Left ventricle myocardium superior (tissue), 1 donor: ENCODE measurements at places on chromosomes 3 and 15. TPM values are rescaled to one million over a fixed set of nuclear protein-coding genes. Genes with fewer than 3 reads are reported as not detected.

- no peak for DNase-seq
Measured at GRCh38 chr15:32636410-32636809, 5.1 kb upstream of the SCG5 start.

Gene FOXL2
- total RNA-seq, result not detected

Gene LINGO1
- total RNA-seq, result 1.7 TPM

DNA sequence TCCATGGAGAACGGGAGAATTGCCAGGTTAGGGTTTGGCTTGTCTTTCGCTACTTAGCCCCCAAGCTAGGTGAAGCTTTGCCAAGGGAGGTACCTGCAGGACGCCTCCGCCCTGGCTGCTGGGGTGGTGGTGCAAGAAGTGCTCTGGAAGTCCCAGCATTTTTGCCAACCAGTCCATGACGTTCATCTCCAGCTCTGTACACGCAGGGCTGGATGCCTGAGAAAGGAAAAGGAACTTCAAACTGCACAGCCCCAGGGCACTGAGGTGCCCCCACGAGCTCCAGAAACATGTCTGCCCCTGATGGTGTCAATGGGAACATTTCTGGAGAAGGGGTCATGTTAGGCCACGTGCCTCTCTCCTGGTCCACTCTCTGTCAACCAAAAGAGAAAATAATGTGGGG, 8.2 kb downstream of the HDC start:
- DNase-seq, result no peak

DNA sequence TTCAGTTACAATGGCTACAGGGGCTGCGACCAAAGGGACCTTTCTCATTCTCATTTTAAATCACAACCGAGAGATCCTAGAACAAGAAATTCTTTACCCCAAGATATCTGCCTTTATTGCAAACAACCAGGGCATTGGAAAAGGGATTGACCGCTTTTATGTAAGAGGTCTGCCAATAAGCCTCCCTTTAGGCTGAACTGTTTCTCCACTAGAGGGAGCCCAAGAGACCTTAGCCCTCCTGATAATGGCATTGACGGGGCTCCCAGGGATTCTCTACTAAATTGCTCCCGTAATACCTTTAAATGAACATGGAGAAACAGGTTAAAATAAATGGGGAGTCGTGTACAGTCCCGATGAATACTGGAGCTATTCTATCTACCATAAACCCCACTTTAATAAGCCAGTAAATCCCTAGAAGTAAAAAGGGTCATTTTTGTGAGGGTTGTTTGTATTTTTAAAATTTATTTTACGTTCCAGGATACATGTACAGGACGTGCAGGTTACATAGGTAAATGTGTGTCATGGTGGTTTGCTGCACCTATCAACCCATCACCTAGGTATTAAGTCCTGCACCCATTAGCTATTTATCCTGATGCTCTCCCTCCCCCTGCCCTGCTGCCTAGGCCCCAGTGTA, 7.5 kb upstream of the IGSF10 start:
- no peak for DNase-seq

- DNase-seq, result no peak
Measured at GRCh38 chr15:92881211-92881754, 18.8 kb upstream of the CHD2 start.

DNA sequence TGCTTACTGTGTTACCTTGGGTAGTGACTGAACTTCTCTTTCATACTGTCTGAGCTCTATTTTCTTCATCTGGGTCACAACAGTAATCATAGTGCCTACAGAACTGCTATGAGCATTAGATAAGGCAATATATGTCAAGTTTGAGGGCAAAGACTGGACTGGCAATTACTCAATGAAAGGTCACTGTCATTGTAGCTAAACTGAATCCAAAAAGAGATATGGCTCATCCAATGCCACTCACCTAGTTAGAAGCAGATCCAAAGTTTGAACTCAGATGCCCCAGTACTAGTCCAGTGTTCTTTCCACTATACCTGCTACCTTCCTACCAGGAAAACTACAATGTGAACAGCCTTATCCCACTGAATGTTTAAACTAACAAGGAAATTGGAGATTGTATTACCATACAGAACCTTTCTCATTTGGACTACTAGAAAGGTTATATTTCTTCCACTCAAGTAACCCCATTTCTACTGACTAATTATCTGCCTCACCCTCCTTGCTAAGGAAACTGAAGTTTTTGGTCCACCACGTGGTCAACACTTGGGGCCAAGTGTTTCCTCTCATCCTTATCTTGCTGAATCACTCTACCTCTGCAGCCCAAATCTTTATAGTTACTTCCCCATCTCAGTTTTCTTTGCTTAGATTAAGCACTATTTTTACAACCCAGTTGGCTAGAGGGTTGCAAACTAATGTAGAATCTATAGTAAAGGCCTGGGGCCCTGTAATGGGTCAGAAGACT, 202.3 kb upstream of the LPP start:
- DNase-seq, result no peak

DNA sequence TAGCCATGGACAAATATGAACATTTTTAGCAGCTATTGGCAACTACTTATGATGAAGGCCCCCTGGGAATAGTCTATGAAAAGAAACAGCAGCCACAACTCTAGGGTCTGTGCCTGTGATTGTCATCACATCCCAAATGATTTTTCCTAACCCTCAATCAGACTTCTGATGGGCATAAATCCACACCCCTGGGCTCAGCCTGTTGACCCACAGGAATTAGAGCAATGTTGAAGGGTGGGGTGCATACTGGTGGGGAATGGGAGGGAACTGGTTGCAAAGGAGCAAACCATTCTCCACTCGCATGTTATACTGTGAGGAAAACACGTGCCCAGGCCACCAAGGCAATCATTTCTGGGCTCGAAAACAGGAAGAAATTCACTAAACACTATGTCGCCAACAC, 106.5 kb upstream of the CTNNB1 start:
- DNase-seq, result no peak

Gene PPCDC
- total RNA-seq, result 5.1 TPM

Gene GPD1L
- 246 TPM for total RNA-seq

DNA sequence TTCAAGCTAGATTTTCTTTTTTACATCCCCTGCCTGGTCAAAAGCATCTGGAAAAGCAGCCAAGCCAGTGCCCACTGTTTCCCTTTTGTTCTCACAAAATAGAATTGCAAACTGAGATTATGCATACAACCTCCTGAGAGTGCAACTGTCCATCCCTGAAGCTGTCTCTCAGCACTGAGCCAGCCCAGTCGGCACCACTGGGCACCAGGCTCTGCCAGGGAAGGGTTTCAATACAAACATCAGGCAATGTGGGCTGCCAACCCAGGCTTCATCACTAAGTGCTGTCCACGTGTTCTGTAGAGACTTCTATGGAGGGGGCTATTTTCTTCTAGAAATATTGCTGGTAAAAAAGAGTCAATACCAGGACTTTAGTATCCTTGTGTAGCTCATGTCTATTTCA, 356.3 kb upstream of the TBL1XR1 start:
- no peak for DNase-seq

DNA sequence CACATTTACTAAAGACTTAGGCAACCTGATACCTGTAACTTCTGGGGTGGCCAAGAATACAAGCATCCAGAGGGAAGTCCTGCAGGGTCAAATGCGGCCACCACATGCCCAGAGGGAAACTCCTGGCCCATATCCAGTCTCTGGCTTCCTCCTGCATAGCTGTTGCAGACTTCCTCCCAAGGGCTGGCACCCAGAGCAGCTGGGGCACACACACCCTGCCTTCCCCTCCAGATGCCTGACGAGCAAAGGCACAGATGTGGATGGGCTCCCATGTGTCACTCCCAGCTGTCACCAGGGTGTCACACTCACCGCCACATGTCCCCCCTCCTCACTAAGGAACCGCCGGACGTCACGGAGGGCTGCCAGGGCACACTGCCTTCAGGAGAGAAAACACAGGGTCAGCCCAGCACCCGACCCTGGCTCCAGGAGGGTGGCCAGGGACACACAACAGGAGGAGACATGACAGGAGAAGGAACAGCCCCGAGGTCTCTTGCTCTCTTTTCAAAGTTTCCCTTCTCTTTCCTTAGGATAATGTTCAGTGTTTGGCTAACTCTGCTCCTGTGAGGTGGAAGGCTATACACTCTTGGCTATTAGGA, 13.2 kb downstream of the PFKFB4 start:
- peak; percentile 66 for DNase-seq

Gene RTP1
- not detected for total RNA-seq

Gene C3orf49
- not detected for total RNA-seq

Gene KLHDC8B
- total RNA-seq, result 95.1 TPM

GRCh38 chr3:1380926-1381646, 288.3 kb downstream of the CNTN6 start:
- no peak for DNase-seq

- no peak for DNase-seq
Measured at GRCh38 chr15:67416891-67417290, 104.0 kb upstream of the C15orf61 start.

DNA sequence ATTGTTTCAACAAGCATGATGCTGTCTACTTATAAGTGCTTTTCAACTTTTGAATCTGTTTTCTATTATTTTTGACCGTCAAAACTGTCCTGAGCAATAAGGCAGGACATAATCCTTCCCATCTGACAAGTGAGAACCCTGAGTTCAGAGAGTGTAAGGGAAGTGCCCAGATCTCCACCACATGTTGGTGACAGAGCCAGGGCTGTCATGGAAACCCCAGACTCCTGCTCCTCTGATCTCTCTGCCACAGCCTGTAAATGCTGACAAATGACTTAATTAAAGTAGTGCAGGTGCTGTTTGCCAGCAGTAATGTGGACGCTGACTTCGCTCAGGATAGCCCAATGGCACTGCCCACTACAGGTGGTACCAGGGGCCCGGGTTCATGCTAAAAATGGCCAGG, 40.3 kb downstream of the SPSB4 start:
- no peak for DNase-seq

DNA sequence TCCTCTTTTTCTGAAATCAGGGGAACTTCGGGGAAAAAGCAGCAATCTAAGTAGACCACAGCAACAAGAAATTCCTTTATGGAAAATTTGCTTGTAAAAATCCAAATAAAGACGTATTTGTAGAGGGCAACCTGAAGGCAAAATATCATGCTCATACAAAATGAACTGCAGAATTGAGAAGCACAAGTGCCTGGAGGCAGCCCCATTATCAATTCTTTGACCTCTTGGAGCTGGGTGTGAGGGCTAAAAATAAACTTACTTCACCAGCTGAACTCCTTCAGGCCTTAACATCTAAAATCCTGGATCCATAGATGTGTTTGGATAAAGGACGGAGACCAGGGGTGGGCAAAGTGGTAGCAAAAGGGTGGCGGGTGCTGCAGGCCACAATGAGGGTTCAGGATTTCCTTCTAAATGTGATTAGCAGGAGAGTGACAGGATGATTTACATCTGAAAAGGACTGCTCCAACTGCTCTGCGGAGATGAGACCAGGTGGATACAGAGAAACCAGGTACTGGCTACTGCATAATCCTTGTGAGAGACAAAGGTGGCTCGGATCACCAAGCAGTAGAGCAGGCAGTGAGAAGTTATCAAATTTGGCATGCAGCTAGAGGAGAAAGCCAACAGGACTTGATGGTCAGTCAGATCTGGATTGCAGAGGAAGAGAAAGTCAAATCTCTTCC, 81.7 kb upstream of the TJP1 start:
- no peak for DNase-seq

- DNase-seq, result no peak
Measured at GRCh38 chr3:13750731-13751130, 129.1 kb downstream of the WNT7A start.

Gene FBXW12
- total RNA-seq, result not detected

GRCh38 chr3:129398803-129399144, 29.7 kb downstream of the EFCAB12 start:
- DNase-seq, result no peak

GRCh38 chr3:123610331-123610730, 25.5 kb upstream of the HACD2 start:
- DNase-seq, result no peak

Gene HHATL
- total RNA-seq, result 463 TPM

DNA sequence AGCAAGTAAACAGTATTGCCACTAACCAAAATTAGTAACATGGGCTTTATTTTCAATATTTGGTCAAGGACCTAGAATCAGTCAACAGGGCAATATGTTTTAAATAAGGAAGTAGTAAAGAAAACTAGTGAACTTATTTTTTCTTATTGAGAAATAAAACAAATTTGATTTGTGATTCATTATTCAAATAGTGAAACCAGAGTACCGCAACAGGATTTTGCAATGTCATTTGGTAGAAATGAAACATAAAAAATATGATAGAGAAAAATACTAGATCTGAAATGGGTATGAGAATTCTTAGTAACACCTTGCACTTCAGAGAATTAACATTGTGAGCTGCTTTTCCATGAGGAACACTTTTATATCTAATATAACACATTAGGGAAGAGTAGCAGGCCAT, 291.8 kb upstream of the GBE1 start:
- DNase-seq, result no peak

- no peak for DNase-seq
Measured at GRCh38 chr15:95405447-95405846, 925.1 kb upstream of the NR2F2 start.

Gene A4GNT
- not detected for total RNA-seq

Gene EHHADH
- 19.2 TPM for total RNA-seq

- DNase-seq, result peak; percentile 53
Measured at GRCh38 chr3:194166682-194167479, 30.9 kb downstream of the HES1 start.

DNA sequence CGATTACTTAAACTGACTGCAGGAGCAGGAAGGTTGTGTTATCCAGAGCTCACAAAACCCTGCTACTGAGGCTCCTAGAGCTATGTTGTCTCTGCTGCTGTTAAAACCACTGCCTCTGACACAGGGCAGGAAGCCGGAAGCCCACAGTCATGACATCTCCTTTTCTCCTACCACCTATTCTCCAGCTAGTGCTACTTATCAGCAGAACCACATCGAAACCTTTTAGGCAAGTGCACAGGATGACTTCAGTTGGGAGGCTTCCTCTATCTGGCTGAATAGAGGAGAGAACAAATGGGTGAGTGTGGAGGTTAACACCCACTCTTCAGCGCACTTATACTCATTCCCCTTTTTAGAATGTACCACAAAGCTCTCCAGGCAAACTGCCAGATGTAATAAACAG, 638.0 kb downstream of the OTOL1 start:
- no peak for DNase-seq

DNA sequence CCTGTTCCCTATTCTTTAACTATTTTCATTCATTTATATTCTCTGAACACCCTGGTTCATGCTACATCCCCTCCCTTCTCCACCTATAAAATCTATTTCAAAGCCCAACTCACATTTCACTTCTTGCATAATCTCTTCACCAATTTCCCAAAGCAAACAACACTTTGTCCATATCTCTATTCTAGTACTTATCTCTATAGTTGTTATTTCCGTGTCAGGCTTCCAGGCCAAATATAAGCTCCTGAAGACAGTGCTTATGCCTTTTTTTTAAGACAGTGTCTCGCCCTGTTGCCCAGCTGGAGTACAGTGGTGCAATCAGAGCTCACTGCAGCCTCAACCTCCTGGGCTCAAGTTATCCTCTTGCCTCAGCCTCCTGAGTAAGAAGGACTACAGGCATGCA, 43.6 kb downstream of the DNAH12 start:
- DNase-seq, result no peak

GRCh38 chr3:113736548-113737089, 9.4 kb downstream of the NAA50 start:
- DNase-seq, result no peak

Gene ERICH6
- not detected for total RNA-seq

GRCh38 chr3:170815340-170815739, 54.7 kb downstream of the RPL22L1 start:
- DNase-seq, result no peak
